CD4-positive, alpha-beta T cell treated with Interferon alpha-2 for 1 hour (primary cell): ENCODE measurements at places on chromosomes 13 and 19.

GRCh38 chr19:10018263-10018662 is 5.0 kb downstream of the RDH8 start:
- no peak for DNase-seq

DNA sequence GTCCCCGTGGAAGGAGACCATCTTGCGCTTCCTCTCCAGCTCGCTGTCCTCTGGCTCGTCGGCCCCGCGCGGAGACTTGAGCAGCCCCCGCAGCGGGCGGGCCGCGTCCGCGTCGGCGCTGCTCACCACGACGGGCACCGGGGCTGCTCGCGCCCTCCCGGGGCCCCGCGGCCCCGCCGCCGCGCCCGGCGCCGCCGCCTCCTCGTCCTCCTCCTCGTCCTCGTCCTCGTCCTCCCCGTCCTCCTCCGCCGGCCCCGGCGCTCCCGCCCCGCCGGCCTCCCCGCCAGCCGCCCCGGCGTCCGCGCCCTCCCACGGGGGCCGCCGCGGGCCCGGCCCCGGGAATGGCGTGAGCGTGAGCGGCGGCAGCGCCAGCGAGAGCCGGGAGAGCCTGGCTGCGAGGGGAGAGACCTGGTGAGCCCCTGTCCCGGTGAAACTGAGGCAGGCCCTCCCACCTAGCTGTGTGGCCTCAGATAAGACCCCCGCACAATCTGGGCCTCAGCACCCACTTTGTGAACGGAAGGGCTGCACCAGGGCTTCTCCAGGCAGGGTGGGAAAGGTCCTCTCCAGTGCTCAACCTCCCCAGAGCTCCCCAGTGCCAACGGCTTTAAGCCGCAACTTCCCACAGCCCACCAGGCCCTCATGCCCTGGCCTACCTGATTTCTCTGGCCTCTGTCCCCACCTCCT is 17.8 kb downstream of the LMTK3 start:
- no peak for DNase-seq

DNA sequence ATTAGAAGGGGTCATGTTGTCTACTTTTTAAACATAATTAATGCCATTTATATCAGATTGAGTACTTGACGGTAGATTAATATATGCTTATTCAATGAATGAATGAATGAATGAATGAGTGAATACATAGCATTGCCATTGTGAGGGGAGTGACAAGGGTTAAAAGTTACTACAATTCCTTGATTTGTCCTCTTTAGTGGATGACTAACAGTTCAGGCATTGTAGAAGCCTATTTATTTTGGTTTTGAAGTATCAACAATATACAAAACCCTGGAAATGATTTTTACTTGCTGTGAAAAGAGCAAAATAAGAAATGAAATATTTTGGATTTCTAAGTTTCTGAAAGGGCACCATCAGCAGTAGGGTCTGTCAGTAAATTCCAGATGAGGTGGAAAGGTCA is 122.7 kb downstream of the CYSLTR2 start:
- no peak for DNase-seq

DNA sequence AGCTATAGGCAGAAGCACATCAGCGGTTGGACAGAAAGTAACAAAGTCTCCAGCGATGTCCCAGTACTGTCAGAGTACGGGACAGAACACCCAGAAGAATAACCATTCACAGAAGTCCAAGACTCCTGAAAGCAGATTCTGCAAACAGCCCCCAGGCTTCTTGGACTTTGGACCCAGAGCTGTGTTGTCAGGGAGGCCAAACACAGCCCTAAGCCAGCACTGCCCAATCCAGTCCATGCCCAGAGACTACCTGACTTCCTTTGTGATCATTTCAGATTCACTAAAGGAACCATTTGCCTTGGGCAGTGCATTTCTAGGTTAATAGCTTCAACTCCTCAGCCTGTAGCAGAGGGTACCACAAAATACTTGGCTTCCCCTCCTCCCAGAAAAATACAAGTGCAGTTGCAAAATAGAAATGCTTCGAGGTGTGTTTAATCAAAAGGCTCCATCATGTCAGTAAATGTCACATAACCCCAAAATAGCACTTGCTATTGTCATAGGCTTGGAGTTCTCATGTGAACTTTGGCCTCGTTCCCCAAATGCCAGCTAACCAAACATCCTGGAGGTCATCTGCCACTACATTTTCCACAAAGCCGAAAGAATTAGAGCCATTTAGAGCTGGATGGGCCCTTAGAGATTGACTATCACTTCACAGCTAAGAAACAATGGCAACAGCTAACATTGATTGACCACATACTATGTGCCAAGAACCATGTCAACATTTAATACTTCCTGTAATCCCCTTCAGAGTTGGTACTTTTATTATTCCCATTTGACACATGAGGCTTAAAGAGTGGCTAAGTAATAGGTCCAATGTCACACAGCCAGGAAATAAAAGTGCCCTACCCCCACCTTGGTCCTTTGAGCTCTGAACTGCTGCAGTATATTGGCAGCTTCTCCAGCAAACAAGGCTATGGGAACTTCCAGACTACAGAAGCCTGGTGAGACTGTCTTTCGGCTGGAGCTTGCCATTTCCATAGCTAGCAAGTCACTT is 329.9 kb downstream of the FOXO1 start:
- no peak for DNase-seq

GRCh38 chr19:48639483-48640375 is 2.5 kb upstream of the DBP start:
- DNase-seq = no peak
